Stimulated activated CD4-positive, alpha-beta T cell treated with anti-CD3 and anti-CD28 coated beads, Interleukin-2, amount 100 ng/mL, for 24 hours (primary cell): ENCODE measurements at places on chromosomes 7 and 10.

DNA sequence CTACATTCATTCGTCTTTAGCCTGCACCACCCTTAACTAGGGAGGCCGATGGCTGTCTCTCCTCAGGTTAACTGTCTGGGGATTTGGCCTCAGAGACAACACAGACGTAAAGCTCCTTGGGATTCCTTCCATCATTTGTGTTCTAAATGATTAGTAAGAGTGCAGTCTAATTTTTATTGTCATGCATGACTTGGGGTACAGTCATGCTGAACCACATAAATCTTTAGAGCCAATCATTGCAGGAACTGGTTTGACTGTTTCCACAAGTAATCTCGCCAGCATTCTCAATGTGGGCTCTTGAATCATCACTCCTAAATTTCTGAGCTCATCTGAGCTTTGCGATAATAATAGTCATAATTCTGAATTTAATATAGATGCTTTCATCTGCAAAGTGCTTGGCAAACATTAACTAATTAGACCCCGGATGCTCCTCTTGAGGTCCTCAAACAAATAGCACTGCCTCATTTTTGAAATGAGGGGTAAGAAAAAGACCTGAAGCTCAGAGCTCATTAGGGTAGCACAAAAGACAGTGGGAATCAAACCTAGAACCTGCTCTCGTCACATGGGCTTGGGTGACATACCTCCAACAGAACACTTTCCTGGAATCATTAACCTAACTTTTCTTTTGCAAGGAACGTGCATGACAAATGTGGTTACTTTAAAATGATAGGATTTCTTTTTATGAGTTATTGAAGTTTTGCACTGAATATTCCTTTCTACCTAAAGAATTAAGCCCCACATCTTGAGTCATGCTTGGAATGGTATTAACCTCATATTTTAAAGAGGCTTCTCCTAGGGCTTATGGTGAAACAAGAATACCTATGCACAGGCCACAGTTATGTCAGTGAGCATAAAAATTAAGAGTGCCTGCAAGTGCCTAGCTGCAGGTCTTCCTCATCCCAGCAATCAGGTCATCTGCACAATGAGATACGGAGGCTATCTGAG is 118.9 kb upstream of the NRP1 start:
- DNase-seq = no peak

DNA sequence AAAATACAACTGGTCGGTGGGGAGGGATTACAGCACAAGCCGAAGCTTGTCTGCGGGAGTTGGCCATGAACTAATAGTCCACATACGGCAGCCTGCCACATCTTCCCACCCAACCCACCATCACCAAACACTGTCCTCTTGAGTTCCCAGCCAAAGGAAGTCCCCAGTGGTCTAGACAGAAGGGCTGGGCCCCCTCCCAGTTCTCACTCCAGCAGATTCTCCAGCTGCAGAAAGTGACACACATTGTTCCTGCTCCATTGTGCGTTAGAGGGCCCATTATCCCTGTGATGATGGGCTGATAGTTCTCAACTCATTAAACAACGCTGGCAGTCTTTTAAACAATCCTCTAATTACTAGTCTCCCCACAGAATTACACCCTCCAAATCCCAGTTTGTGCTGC is 148.0 kb downstream of the FGFR2 start:
- DNase-seq = no peak

DNA sequence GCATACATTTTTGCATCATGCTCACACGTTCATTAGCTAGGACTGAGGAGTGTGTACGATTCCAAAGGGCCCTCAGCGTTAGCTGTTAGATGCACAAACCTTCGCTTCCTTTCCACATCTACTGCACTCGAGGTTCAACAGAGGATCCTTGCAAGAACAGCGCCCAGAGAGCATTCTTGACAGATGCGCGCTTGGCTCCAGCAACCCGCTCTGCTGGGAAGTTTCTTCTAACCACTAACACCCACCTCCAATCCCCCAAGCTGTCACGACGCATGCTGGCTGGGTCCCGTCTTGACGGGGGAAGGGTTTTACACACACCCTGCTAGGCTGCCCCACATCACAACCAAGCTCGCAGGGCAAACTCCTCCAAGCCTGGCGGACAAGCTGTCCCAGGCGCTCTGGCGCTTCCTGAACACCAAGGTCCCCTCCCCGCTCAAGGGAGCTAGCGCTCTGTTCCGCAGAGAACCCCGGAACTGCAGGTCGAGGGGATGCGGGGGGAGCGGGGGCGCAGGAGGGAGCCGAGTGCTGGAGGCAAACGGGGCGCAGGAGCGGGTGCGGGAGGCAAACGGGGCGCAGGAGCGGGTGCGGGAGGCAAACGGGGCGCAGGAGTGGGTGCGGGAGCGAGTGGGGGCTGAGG is 653 bp upstream of the ADRB1 start:
- DNase-seq = no peak

DNA sequence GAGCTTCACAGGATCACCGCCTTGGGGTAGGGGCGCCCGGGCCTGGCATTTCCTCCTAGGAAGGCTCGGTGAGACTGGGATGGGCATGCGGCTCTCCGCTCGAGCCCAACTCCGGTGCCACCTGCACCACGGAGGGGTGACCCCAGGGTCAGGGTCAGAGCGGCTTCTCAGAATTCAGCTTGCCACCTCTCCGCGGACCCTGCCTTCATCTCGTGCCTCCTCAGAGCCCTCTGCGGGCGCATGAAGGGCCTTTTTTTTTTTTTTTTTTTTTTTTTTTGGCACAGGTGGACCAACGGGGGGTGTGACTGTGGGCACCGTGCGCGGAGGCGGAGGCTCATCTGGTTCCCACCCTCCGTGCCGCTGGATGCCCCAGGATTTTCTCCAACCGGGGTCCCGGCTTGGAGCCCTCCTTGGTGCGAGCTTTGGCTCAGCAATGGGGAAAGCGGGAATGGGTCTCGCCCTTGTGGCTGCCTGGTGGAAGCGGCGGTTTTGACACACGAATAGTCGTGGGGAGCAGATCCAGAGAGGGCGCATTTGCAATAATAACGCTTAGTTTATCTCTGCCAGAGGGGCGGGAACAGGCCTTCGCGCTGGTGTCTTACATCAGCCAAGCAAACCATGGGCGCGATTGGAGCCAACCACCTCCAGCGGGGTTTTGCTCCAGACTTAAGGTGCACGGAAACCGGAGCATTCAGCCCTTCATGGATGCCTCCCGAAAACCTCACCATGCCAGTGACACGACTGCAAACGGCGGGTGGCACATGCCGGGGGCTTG is 5.0 kb upstream of the TNRC18 start:
- peak; percentile 26 for DNase-seq

GRCh38 chr10:113488186-113488585 is 64.7 kb upstream of the HABP2 start:
- no peak for DNase-seq

DNA sequence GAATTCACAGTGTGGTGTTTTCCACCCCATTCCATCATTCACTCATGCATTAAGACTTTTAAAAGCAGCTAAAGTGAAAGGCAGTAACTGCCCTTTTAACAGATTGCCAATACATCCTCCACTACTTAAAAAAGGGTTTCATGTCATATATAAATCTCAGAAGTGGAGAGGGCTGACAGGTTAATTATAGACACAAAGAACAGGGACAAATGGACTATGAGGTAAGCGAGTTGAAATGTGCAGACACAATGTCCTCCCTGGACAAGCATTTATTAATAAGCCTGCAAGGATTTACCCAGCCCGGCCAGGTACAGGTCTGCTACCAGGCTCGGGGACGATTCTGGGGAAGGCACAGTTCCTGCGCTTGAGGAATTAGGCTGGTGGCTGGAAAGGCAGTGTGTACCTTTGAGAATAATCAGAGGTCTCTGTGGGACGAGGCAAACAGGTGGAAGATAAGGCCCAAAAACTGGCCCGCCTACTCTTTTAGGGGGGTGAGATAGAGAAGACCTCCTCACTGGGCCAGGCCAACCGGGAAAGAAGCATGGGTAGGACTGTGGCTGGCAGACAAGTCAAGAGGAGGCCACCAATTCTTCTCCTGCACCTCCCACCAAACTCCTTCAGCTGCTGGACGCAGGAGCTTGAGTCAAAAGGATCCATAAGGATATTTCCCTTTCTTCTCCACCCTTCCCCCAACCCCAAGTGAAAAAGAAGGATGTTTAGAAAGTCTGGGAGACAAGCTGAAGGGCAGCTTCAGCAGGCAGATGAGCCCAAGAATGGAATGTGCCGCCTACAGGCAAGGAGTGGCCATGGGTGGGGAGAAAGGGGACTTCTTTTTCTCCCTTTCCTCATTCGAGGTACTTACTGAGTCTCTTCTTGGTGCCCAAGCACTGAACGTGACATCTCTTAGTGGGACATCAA is 1.5 kb downstream of the PDLIM1 start:
- no peak for DNase-seq

DNA sequence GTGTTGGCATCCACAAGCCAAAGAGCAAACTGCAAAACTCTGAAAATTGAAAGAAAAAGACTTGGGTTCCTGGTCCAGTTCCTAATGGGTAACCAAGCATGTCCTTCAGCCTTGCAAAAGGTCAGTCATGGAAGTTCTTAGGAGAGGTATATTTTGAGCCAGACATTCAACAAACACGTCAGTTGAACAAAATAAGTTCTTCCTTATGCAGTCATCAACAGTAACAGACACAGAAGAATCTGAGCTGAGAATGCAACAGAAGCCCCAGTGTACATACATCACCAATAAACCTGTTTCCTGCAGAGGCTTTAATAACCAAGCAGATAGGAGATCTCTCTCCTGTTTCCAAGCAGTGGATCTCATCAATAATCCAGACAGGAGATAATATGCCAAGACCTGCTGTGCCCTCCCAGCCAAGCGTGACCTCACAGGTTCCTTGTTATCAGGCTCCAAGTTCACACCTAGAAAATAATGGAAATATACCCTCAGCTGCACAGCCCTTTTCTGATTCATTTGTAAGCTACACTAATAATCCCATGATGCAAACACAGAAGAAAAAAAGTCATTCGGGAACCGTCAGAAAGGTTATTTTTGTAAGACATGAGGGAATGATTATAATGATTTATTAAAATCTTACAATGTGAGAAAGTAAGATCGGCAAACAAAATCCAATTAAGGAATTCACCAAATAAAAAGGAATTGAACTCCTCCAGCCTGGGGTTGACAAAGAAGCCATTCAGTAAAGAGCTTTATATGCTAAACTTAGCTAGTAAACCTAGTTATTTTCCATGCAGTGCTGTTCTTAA is 90.7 kb downstream of the DGKI start:
- DNase-seq = no peak

- DNase-seq = no peak
Measured at GRCh38 chr10:7417807-7418206, 7.0 kb upstream of the SFMBT2 start.

- no peak for DNase-seq
Measured at GRCh38 chr10:44929356-44930255, 18.5 kb downstream of the TMEM72 start.

DNA sequence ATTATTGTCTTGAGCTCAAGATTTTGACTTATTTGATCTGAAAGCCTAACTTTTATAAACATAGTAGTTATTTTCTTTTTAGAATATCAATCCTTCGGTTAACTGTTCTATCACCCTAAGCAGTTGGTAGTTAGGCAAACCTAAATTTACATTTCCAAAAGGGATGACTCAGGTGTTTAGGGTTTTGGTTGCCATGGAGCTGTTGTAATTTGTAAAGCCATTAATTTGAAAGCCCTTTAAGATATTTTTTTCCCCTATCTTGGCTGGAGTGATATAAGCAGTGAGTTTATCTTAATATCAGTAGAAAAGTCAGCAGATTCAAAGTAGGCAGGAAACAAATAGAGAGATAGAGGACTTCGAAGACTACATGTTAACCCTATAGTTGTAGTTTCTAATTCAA is 1472.6 kb upstream of the CELF2 start:
- DNase-seq = no peak

DNA sequence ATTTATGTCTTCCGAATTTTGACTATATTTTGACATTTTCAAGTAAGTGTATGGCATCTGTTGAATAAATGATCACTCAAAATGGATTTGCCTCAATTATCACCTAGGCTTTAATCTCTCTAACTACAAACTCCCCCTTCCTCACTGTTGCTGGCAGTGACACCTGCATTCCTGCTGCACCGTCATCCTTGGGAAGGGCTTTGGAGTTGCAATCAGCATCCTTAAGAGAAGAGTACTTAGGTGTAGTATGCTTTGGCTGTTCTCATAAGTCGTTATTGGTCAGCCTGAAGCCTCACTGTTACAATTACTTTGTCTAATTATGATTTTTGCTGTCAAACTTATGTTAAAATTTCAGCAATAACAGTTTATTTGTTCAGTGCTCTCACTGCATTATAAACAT is 415.0 kb downstream of the NRG3 start:
- DNase-seq = no peak

- no peak for DNase-seq
Measured at GRCh38 chr10:75640803-75641202, 209.4 kb downstream of the LRMDA start.

GRCh38 chr10:111076191-111076681 is 593 bp upstream of the ADRA2A start:
- DNase-seq = peak; percentile 72

DNA sequence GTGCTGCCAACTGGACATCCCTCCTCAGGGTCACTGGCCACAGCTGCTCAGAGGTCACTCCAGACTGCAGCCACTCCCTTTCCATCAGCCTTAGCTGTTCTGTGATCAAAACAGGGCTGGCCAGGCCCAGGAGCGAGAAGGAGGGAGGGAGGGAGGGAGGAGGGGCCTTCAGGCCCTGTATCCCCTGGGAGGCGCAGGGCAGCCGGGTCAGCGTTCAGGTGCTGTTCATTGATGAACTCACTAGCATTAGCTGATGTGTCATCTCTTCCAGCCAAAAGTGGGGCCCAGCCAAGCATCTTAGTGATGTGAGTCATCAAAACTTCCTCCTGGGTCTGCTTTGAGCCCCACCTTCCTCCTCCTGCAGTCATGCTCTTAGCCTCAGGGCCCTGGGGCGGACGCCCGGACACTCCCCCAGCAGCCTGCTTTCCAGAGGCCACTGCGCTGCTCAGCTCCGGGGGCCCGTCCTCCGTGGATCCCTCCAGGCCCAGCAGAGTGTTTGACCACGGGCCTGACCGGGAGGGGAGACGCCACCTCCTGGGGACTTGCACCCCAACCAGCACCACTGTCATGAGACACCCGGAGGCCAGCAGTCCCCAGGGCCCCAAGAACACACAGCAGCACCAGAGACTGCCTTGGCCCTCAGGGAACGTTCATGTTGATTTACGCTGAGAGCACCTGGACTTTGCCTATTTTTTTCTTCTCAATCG is 149.2 kb downstream of the PRKAG2 start:
- DNase-seq = peak; percentile 57

- DNase-seq = no peak
Measured at GRCh38 chr10:124342136-124342820, 76.4 kb downstream of the OAT start.

DNA sequence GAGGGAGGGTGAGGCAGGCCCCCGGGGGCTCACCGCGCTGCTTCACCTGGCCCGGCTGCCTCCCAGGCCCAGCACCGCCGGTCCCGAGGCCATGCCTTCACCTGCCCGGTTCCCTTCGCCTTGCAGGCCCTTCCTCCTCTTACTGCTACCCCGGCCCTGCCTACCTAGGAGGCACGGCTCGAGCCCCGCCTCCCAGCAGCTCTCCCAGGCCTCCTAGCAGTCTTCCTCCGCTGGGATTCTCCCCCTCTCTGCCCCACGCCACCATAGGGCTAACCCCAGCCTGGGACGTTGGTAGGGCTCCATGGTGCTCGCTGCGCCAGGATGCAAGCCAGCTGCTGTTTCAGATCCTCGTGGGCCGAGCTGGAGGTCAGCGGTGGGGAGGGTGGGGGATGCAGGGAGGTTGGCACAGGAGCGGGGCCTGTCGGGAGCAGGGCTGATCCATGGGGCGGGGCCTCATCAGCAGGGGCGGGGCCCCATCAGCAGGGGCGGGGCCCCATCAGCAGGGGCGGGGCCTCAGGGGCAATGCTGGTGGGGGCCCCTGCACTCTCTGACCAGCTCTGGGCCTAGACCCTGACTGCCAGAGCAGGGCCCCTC is 63.3 kb downstream of the RASGEF1A start:
- DNase-seq = peak; percentile 36

GRCh38 chr10:10149899-10150298 is 867.8 kb upstream of the CELF2 start:
- no peak for DNase-seq
